ENCODE measurements at places on chromosomes 7 and 10.

- DNase-seq: no peak
Observed at GRCh38 chr7:27916372-27916771, 176.4 kb downstream of the TAX1BP1 start.

DNA sequence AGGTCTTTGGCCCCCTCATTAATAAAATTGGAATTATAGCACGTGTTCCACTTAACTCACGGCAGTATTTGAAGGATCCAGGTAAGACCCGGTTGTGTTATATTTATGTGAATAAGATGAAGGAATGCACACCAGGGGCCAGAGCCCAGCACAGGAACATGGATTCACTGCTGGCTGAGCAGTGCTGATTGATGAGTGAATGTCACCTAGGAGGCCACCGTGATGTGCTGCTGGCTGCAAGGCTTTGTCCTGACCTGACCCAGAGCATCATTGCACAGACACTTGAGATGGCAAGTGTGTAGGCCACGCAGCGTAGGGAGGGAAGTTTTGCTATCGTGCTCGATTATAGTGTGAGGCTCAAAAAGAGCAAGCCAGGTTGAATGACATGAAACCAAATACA, 350.7 kb upstream of the MGMT start:
- no peak for DNase-seq

- no peak for DNase-seq
Observed at GRCh38 chr7:18356191-18356645, 139.3 kb upstream of the HDAC9 start.

DNA sequence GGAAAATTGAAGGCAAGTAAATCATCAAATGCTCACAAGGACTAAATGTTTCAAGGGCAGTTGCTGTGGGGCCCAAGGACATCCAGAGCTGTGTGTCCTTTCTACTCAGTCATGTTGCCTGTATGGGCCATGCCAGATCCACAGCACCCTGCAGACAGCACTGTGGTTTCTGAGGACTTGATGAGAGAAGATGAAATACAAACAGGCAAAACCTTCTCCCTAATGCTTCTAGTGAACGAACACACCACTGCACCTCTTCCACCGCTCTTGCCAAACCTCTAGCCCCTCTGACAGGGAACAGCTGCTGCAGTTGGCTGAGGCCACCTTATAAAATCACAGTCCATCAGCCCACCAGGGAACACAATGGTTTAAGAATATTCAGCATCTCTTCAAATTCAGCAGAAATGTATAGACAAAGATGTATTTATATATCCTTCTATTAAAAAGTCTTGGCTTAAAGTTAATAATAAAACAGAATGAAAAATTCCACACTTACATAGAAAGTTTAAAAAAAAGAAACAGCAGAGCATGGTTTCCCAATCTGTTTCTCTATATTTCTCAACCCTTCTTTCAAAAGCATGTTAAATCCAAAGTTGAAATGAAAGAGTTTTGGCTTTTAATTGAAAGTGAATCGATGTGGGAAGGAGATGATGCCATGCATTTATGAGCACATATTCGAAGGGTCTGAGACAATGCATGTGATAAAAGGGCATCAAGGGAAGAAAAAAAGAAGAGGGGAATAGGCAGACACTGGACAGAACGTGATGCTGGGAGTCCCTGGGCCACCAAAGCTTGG, 14.0 kb downstream of the CYP3A7 start:
- no peak for DNase-seq

GRCh38 chr10:69826789-69827554, 25.3 kb downstream of the COL13A1 start:
- DNase-seq: no peak

- no peak for DNase-seq
Observed at GRCh38 chr10:112716924-112717413, 233.1 kb upstream of the TCF7L2 start.

- no peak for DNase-seq
Observed at GRCh38 chr10:64076322-64076940, 555.2 kb downstream of the REEP3 start.

Measured in esophagus squamous epithelium (tissue), 5 donors.